ENCODE measurements at places on chromosomes 2 and 18.

- no peak for DNase-seq
These were observed 262.7 kb downstream of the TWIST2 start for GRCh38 chr2:239110595-239111048.

DNA sequence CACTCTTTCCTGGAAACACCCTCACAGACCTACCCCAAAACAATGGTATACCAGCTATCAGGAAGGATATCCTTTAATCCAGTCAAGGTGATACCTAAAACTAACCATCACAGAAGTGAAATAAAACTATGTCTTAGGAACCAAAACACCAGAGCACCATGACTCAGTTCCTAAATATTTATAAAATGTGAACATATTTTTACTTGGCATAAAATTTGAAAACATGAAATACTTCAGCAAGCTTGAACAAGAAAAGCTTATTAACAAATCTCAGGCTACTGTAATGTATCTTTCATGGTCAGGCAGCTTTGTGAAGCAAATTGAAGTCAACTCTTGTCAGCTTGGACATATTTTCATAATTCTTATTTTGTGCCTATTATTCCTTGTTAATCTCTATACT lies 440.8 kb upstream of the CDH20 start:
- DNase-seq = no peak

DNA sequence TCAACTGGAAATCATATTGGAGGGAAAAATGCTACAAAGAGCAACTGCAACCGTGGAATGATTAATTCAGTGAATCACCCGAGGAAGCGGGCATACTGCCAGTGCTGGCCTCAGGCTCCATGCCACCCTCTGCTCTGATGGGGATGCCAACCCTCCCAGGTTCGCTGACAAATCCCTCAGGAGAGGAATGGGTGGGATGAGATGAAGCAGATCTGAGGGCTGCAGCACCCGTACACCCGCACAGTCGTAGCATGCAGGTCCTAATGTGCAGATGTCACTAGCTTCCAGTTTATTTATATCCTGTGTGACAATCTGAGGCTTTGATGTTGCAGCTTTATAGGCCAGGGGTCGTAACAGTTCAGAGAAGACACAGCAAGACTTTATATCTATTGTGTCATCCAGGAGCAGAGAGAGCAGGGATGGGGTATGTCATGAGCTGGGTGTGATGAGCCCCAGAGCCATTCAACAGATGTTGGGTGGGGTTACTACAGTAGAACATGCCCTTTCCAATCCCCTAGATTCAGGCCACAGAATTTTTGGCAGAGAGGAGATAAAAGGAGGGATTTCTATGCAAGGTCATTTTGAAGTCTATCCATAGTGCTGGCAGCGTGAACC lies 44.6 kb downstream of the DPP4 start:
- DNase-seq = no peak

- peak; percentile 73 for DNase-seq
These were observed 18.5 kb upstream of the EML6 start for GRCh38 chr2:54704688-54705605.

- no peak for DNase-seq
These were observed 24.0 kb downstream of the GAREM2 start for GRCh38 chr2:26196683-26197418.

GRCh38 chr2:120797421-120798221 lies 62.0 kb downstream of the GLI2 start:
- no peak for DNase-seq

DNA sequence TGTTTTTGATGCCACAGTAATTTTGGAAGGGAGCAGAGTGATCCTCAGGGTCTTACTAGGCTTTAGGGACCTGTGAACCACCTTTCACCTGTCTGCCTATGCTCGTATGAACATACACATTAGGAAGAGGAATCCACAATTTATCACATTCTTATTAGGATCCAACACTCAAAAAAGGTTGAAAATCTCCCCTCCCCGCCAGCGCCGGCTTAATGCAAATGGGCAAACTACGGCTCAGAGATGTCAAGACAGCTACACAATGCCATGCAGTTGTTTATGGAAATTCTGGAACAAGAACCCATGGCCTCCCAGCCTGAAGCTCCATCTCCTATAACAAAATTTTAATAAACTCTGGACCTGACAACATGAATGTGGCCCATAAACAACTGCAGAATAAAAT lies 375.9 kb upstream of the ACVR2A start:
- no peak for DNase-seq

- DNase-seq = no peak
These were observed 60.0 kb downstream of the LRP2 start for GRCh38 chr2:169302364-169302763.

DNA sequence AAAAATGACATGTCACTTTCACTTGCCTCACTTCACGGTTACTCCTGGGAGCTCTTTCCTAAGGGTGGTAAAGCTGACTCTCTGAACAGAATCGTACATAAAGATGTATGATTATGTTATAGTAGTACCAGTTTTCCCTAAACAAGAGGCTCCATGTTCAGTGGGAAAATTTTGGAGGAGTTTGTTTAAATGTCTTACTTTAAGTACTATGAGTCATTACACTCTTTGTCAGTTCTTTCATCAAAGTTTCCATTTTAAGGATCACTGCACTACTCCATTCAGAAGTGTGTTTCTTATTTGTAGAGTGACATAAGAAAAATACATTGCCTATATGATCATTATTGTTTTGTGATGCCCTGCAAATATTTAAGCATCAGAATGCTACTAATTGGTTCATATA lies 121.1 kb upstream of the FIGN start:
- DNase-seq = no peak

DNA sequence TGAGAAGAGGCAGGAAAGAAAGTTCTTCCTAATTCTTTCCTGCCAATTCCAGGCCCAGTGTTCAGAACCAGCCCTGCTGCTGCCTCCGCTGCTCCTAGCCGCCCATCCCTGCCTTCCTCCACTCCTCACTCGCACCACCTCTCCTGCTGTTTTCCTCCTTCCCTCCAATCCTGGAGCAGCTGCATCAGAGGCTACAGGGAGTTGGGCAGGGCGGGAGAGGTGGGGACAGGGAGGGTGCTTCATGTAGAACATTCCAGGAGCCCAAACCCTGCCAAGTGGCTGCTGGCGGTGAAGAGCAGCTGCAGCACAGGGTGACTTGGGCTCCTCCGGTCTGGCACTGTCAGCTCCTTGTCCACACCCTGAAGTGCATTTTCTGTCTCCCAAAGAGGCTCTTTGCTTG lies 176.3 kb downstream of the TNS1 start:
- DNase-seq = peak; percentile 41

DNA sequence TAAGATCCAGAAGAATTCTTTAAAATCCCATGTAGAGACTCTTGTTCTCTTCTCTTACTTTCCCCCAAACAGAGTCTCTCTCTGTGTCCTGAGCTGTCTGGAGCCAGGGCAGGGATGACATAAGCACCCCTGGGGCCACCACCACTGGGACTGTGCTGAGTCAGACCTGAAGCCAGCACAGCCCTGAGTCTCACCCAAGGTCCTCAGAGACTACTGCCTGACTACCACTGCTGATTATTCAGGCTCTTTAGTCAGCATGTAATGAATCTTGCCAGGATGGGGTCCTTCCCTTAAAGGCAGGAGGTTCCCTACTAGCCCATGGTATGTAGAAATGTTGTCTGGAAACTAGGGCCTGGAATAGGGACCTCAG lies 34.9 kb upstream of the DYNC1I2 start:
- no peak for DNase-seq

GRCh38 chr2:3644246-3644525 lies 13.8 kb upstream of the ALLC start:
- DNase-seq = no peak

- no peak for DNase-seq
These were observed 722 bp upstream of the C2orf15 start for GRCh38 chr2:99140860-99141109.

DNA sequence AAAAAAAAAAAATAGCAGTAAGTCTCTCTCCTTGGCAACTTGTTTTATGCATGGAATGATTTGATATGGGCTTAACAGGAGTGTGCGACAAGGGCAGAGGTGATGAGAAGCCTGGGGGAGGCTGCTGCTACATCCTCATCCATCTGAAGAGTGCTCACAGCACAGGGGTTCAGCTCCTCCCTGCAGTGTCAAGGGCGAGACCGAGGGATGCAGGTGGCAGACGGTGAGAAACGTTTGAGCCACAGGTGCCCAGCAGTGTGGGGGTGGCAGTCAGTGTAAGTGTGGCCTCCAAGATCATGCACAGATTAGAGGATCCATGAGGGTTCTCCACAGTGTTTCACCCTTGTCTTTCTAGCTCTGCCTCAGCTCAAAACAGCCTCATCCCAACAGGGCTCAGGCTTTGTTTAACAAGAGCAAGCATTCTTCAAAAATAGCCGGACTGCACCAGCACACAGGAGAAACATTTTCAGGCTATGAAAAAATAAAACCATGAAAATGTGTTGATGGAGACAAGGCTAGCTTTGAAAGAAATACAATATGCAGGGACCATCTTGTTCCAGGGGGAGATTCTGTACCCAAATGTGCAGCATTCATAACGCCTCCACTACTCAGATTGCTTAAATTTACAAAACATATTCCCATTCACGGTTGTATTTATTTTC lies 324.5 kb upstream of the MYT1L start:
- DNase-seq = no peak

DNA sequence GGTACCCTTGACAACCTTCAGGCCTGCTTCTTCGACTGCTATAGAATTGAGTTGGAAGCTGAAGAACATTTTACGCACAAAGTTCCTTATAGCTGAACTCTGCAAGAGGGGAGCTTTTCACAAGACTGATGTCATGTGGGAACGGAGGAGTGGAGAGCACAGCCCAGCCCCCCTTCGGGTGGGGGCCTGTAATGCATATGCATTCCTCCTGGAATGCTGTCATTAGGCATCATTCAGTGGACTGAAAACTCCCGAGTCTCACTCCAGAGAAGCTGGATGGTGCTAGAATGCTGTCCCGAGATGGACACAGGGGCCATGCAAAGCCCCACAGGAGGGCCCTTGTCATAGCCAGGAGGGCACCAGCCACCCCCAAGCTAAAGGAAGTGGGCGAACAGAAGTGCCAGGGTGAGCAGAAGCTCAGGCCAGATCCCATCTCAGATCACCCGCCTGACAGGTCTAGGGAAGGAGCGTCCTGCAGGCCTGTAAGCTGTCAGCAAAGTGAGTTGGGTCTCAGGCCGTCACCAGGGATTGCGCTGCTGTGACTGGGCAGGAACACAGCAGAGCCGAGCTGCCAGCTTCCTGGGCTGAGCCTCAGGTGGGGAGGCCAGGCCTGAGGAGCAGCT lies 43.8 kb upstream of the RBM44 start:
- no peak for DNase-seq

- DNase-seq = no peak
These were observed 31.7 kb downstream of the PROC start for GRCh38 chr2:127449898-127450297.

- DNase-seq = no peak
These were observed 23.2 kb downstream of the KCNF1 start for GRCh38 chr2:10934979-10935350.

- no peak for DNase-seq
These were observed 136.9 kb downstream of the PRKCE start for GRCh38 chr2:45788401-45788800.

- no peak for DNase-seq
These were observed 62.9 kb upstream of the ZFP36L2 start for GRCh38 chr2:43289331-43289730.

DNA sequence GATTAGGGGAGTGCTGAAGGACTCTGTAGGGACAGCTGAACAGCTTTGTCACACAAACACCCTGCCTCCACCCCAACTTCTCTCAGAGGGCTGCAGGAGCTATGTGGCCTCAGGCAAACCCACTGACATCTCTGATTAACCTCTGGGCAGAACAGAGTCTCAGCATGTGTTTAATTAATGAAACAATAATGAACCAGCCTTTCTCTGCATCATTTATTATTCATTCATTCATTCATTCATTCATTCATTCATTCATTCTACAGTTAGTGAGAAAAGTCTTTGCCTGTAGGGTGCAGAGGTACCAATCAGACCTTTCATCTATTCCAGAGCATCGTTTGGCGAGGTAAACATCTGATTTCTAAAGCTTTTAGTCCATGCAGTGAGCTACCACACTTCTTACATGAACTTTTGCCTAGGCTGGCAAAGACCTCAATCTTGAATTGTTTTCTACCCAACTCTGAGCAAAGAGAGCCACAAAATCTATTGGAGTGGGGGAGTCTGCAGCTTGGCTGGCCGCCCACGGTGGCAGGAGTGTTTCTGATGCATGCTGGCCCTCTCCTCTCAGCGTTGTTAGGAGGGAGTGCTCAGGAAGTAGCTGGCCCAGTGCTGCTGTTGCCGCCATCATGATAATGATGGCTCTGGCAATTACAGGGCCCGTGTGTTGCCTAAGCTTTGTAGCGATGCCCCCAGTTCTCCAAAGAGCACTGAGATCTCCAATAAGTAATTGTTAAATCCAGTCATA lies 198.9 kb downstream of the SMAD7 start:
- DNase-seq = no peak

DNA sequence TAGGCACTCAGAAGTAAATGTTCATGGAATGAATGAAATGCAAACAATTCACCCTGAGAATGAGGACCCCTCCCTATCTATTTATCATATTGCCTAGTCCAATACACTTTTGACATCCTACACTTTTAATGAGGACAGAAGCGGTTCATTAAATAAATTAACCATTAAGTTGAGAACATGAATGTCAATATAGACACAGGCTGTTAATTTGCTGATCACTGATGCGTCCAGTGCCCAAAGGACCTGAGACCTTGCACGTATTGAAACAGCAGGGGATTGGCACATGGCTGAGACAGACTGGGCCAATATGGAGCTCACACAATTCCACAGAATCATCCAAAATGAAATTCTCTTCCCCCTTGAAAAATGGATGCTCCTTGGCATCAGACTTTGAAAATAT lies 430.0 kb downstream of the SLC4A3 start:
- DNase-seq = no peak

- DNase-seq = no peak
These were observed 10.4 kb upstream of the ARID5A start for GRCh38 chr2:96526101-96526591.

DNA sequence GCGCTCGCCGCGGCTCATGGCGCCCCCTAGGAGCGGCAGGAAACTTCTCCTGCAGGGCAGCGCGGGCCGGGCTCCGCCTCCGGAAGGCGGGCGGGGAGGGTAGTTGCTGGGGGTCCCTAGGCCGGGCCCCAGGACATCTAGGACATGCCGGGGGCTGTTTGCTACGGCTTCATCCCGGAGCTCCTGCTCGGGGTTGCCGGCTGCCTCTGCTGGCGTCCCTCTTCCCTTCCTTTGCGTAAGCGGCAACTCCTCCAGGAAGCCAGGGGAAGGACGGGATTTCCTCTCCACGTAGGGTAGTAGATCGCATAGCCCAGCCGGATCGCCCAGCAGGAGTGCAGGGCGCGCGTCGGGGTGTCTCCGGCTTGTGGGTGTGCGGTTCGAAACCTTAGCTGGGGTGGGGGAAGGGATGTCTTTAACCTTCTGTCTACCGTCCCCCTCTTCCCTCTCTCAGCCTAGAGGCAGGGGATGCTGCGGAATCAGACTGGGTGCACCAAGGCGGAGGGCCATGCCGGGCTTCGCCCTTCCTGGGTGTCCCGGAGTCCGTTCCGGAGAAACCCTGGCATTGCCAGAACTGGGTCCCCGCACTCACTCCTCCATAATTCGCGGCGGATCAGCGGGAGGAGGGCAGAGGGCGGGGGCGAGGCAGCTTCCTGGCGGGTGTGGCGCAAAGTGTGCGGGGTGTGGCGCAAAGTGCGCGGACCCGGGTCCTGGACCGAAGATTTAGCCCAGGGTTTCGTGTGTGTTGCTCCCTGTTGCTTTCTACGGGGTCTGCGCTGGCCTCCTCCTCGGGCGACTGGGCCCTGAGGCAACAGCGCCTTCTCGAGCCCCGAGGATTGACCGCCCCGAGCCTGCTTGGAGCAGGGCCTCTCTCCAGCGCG lies 12.2 kb upstream of the SKOR2 start:
- no peak for DNase-seq

GRCh38 chr2:25903216-25903776 lies 25.0 kb upstream of the ASXL2 start:
- DNase-seq = no peak

GRCh38 chr2:204187229-204188083 lies 250.9 kb downstream of the ICOS start:
- no peak for DNase-seq
